ENCODE measurements at places on chromosomes 16 and 17.

DNA sequence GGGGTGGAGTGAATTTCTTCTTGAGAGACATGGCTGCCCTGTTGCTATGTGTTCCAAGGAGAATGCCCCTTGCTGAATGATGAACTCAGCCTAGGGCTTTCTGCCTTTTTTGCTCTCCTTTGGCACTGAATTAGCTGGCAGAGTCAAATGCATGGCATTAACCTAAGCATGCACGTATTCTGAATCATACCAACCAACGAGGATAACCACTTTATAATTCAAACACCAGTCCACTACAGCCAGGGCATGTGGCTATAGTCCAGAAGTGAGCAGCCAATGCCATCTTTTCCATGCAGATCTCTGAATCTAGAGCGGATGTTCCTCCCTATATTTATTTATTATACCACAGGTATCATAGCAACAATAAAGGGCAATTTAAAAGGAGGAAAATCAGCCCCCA, 15.7 kb downstream of the TMIGD1 start:
- no peak for DNase-seq

GRCh38 chr17:35901631-35902175, 21.5 kb upstream of the CCL5 start:
- no peak for DNase-seq

DNA sequence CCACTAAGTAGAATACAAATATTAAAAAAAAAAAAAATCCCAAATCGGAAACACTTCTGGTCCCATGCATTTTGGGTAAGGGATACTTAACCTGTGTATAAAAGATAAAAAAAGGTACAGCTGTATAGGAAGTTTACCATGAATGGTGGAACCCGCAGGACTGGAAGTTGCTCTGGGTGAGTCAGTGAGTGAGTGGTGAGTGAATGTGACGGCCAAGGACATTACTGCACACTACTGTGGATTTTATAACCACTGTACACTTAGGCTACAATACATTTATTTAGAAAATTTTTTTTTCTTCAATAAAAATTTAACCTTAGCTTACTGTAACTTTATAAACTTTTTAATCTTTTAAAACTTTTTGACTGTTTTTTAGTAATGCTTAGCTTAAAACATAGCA, 71.3 kb upstream of the BCAR1 start:
- no peak for DNase-seq

GRCh38 chr16:19744670-19745069, 26.6 kb downstream of the IQCK start:
- DNase-seq: no peak

- no peak for DNase-seq
Measured at GRCh38 chr16:30760001-30760559, 1.8 kb downstream of the CFAP119 start.

DNA sequence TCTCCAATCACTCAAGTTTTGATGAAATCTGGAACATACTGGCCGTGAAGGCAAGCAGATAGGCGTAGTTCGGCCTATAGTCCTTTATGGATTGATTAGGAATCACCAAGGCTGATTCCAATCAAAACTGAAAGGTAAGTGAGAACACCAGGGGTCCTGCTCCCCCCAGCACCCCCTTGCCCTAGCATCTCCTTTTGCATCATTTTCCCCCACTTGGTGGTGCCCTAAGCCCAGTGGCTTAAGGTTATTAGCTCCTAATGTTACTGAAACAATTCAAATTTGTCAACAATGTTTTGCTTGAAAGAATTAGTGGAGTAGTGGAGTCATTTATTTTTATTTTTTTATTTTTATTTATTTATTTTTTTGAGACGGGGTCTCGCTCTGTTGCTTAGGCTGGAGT, 4.9 kb downstream of the SLFN14 start:
- DNase-seq: no peak

GRCh38 chr17:63786117-63786516, 12.1 kb downstream of the DDX42 start:
- no peak for DNase-seq

GRCh38 chr17:2064980-2065785, 10.3 kb downstream of the HIC1 start:
- DNase-seq: no peak

GRCh38 chr16:65663774-65664173, 541.9 kb upstream of the CDH11 start:
- DNase-seq: no peak

GRCh38 chr16:886084-886543, 84.7 kb downstream of the LMF1 start:
- no peak for DNase-seq

GRCh38 chr17:42517516-42517915, 18.5 kb upstream of the NAGLU start:
- DNase-seq: no peak

DNA sequence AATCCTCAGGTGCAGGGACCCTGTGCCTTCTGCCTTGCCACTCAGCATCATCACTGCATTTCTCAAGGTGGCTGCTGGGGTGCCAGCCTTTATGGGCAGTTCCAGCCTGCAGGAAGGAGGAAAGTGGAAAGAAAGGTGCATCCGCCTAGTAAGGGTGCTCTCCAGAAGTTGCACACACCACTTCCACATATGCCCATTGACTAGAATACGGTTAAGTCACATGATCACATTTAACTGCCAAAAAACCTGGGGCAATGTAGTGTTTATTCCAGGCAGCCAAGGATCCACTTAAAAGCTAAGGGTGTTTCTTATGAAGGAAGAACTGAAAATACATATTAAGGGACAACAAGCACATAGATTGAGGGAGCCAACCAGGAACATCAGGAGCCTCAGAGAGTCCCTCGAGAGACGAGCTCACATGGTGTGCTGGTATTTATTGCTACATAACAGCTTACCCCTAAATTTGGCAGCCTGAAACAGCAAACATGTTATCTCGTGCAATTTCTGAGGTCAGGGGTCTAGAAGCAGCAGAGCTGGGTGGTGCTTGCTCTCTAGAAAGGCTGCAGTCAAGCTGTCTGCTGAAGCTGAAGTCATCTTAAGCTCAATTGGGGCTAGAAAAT, 52.0 kb upstream of the MMP2 start:
- no peak for DNase-seq

GRCh38 chr17:69577098-69577497, 162.6 kb downstream of the MAP2K6 start:
- DNase-seq: no peak

DNA sequence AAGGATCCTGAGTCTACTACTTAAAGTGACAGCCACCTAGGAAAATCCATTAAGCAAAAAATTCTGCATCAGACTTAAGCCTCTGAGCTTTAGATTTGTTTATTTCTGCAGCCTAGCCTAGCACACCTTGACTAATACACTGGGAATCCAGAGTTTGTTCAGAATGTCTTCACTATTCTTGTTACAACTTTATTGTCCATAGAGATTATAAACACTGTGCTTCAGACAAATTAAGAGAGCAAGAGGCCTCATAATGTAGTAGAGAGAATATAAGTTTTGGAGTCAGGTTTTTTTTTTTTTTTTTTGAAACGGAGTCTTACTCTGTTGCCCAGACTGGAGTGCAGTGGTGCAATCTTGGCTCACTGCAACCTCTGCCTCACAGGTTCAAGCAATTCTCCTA, 8.9 kb upstream of the THUMPD1 start:
- DNase-seq: no peak

GRCh38 chr16:1332618-1333148, 762 bp upstream of the BAIAP3 start:
- DNase-seq: no peak

Data from keratinocyte (primary cell).